ENCODE measurements at places on chromosomes 2 and 18. TPM values are rescaled to one million over a fixed set of nuclear protein-coding genes. Genes with fewer than 3 reads are reported as not detected.

Gene OTOS
- not detected for total RNA-seq

Gene MFSD2B
- total RNA-seq, result 1.2 TPM

Gene PCARE
- total RNA-seq, result not detected

Gene CNOT11
- 74.8 TPM for total RNA-seq

Gene CREG2
- total RNA-seq, result 0.65 TPM

Gene TUBA4B
- total RNA-seq, result not detected

Gene NDC80
- 15.0 TPM for total RNA-seq

Gene HEATR5B
- 22.2 TPM for total RNA-seq

Gene NOL4
- total RNA-seq, result 5.7 TPM

Gene IL36RN
- total RNA-seq, result 0.13 TPM

DNA sequence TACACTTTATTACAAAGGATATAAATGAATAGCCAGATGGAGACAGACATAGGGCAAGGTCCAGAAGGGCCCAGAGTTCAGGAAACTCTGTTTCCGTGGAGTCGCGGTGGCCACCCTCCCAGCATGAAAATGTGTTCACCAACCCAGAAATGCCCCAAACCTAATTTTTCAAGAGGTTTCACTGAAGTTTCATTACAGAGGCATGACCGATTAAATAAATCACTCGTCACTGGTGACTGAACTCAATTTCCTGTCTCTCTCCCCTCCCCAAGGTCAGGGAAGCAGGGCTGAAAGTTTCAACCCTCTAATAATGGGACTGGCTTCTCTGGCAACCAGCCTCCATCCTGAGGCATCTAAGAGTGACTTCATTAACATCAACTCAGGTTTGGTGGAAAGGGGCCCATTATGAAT, 22.4 kb downstream of the USP40 start:
- no peak overlapping the region for H3K4me3 ChIP-seq
- H3K27ac ChIP-seq, result no peak overlapping the region
- DNase-seq, result no peak
- H3K4me1 ChIP-seq, result no peaks in the 10 kb centered on the region

DNA sequence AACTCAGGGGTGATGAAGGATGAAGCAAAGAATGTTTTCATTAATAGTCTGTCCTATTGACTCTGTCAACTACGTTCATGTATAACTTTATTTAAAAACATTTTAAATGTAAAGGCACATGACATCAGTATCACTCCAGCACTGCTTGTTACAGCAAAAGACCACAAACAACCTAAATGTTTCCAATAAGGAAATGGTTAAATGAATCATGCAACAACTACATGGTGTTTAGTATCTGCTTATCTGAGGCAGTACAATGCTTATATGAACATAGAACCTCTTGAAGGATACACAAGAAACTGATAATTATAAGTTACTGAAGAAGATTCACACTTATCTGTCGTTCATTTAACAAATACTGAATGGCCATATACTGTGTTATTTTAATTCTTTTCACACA, 8.4 kb downstream of the BARD1 start:
- no peak overlapping the region for H3K4me3 ChIP-seq
- peaks cover 34% of the 10 kb centered on the region for H3K4me1 ChIP-seq
- no peak for DNase-seq
- no peak overlapping the region for H3K27ac ChIP-seq
- H3K27me3 ChIP-seq, result no peaks in the 10 kb centered on the region
- peaks cover 2% of the 10 kb centered on the region for H3K36me3 ChIP-seq

DNA sequence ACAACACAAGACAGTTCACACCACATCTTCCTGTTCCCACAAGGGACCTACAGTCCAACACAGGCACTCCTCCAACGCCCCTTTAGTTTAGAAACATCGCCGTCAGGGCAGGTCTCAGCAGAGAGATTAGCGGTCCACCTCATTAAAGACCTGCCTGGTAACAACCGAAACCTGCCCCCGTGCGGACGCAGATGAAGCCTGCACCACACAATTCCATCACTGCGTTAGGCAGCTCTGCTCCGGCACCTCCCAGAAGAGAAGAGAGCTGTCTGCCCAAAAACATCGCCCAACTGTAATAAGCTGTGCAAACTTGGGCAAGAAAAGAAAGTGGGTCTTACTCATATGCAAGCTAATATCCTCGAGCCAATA, 32.7 kb downstream of the ZNF516 start:
- H3K27me3 ChIP-seq, result no peaks in the 10 kb centered on the region
- no peak overlapping the region for H3K4me3 ChIP-seq
- peak overlapping the region; percentile 42 for H3K27ac ChIP-seq
- peaks cover 33% of the 10 kb centered on the region for H3K4me1 ChIP-seq
- DNase-seq, result no peak

DNA sequence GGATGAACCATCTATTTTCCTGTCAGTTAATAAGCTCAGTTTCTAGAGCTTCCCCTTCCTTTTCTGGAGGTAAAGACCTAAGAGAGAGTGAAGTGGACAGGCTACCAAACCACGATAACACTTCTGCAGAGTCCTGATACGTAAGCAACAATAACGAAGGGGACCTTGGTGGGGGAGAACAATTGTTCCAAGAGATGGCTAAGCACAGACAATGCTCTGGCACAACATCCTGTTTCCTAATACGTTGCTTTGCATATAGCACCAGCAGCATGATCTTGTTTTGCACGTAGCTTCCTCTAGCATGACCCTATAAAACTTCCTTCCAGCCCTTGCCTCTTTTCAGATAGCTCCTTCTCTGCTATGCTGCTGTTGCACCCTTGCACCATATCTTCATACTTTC, 247.3 kb downstream of the RAD51AP2 start:
- H3K4me3 ChIP-seq, result no peak overlapping the region
- no peaks in the 10 kb centered on the region for H3K4me1 ChIP-seq
- no peaks in the 10 kb centered on the region for H3K27me3 ChIP-seq
- H3K36me3 ChIP-seq, result no peaks in the 10 kb centered on the region
- H3K27ac ChIP-seq, result no peak overlapping the region
- DNase-seq, result no peak

- no peak for DNase-seq
- no peak overlapping the region for H3K27ac ChIP-seq
- H3K36me3 ChIP-seq, result peaks cover 22% of the 10 kb centered on the region
- H3K4me1 ChIP-seq, result peaks cover 19% of the 10 kb centered on the region
- H3K4me3 ChIP-seq, result no peak overlapping the region
Measured at GRCh38 chr2:165777522-165778186, 16.4 kb downstream of the GALNT3 start.

- no peaks in the 10 kb centered on the region for H3K4me1 ChIP-seq
- no peak overlapping the region for H3K4me3 ChIP-seq
- DNase-seq, result no peak
- H3K36me3 ChIP-seq, result peaks cover 22% of the 10 kb centered on the region
- no peak overlapping the region for H3K27ac ChIP-seq
- no peaks in the 10 kb centered on the region for H3K27me3 ChIP-seq
Measured at GRCh38 chr18:77039196-77040130, 93.1 kb downstream of the MBP start.

GRCh38 chr2:38620282-38620977, 17.7 kb upstream of the HNRNPLL start:
- H3K27ac ChIP-seq, result peak overlapping the region; percentile 93
- no peaks in the 10 kb centered on the region for H3K27me3 ChIP-seq
- peak overlapping the region; percentile 54 for H3K4me3 ChIP-seq
- H3K4me1 ChIP-seq, result peaks cover 40% of the 10 kb centered on the region
- no peak for DNase-seq

DNA sequence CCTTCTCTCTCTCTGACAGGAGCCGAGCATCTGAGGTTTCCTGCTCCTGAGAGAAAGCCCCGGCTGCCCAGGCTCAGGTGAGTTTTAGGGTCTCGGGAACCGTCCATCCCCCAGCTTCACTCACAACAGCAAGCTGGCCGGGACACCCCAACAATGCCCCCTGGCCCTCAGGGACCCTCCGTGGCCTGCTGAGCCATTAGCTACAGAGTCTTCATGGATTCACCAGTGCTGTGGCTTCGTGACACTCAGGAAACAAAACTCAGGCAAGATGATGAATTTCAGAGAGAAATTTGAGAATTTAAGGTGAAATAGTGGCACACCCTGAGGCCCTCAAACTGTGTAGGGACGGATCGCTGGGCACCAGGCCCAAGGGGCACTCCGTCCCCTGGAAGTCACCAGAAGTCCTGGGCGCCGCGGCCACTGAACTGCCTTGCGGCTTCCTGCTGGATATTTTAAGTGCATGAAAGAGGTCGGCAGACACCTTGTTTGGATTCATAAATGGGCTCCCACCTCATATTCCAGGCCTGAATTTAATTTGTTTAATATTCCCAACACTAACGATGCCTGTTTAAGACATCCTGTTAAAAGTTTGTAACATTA, 368.3 kb upstream of the SALL3 start:
- H3K27ac ChIP-seq, result no peak overlapping the region
- peaks cover 3% of the 10 kb centered on the region for H3K27me3 ChIP-seq
- H3K36me3 ChIP-seq, result no peaks in the 10 kb centered on the region
- no peaks in the 10 kb centered on the region for H3K4me1 ChIP-seq
- DNase-seq, result no peak

GRCh38 chr2:119550346-119550745, 6.1 kb downstream of the CFAP221 start:
- H3K36me3 ChIP-seq, result peaks cover 38% of the 10 kb centered on the region
- H3K4me3 ChIP-seq, result no peak overlapping the region
- no peaks in the 10 kb centered on the region for H3K27me3 ChIP-seq
- no peak for DNase-seq
- H3K4me1 ChIP-seq, result peaks cover 34% of the 10 kb centered on the region

GRCh38 chr2:1501038-1501851, 88.0 kb downstream of the TPO start:
- H3K27me3 ChIP-seq, result no peaks in the 10 kb centered on the region
- no peak for DNase-seq
- H3K27ac ChIP-seq, result no peak overlapping the region
- no peak overlapping the region for H3K4me3 ChIP-seq
- no peaks in the 10 kb centered on the region for H3K36me3 ChIP-seq

GRCh38 chr2:154603682-154604081, 94.8 kb upstream of the KCNJ3 start:
- H3K36me3 ChIP-seq, result no peaks in the 10 kb centered on the region
- H3K27me3 ChIP-seq, result no peaks in the 10 kb centered on the region
- no peak overlapping the region for H3K27ac ChIP-seq
- H3K4me1 ChIP-seq, result no peaks in the 10 kb centered on the region
- DNase-seq, result no peak

- no peak for DNase-seq
- no peaks in the 10 kb centered on the region for H3K36me3 ChIP-seq
- no peaks in the 10 kb centered on the region for H3K27me3 ChIP-seq
- H3K4me1 ChIP-seq, result no peaks in the 10 kb centered on the region
Measured at GRCh38 chr2:114128263-114128662, 238.4 kb downstream of the ACTR3 start.

DNA sequence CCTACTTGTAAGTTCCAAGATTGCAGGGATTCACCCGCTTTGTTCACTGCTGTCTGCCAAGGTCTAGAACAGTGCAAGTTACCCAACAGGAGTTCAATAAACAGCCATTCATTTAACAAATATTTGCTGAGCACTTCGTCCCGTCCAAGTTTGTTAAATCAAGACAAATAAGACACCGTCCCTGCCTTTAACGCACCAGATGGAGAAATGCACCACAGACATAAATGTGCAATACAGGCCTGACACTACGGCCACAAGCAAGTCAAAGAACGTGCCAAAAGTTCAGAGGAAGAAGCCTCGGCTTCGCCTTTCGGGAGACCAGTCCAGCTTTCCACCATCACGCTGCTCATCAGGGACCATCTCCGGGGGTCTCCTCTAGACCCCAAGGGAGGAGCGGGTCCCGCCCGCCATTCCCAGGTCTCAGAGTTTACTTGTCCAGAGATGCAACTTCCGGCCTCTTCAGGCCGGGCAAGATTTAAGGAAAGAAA, 429 bp downstream of the C2orf76 start:
- DNase-seq, result no peak
- no peaks in the 10 kb centered on the region for H3K27me3 ChIP-seq
- peaks cover 14% of the 10 kb centered on the region for H3K36me3 ChIP-seq
- peak overlapping the region; percentile 97 for H3K27ac ChIP-seq
- H3K4me3 ChIP-seq, result peak overlapping the region; percentile 91

- H3K27me3 ChIP-seq, result no peaks in the 10 kb centered on the region
- H3K36me3 ChIP-seq, result peaks cover 3% of the 10 kb centered on the region
- H3K27ac ChIP-seq, result no peak overlapping the region
- DNase-seq, result no peak
Measured at GRCh38 chr2:166764216-166764615, 124.1 kb upstream of the XIRP2 start.

DNA sequence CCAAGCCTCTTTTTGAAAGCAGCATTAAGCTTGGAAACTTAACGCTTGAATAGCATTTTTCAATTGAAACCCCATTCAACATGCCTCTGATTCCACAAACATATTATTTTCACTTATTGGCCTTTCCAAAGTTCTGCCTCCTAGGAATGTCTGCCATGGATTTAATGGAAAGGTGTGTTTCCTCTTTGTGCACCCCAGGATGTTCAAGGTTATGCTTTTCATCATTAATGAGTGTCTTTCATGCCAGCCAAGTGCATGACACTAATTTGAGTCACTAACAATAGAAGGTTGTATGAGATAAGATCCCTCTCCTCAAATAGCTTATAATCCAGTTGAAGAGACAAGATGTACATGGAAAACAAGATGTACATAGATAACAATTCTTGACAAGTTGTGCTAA, 84.7 kb downstream of the ALPK2 start:
- peaks cover 31% of the 10 kb centered on the region for H3K27me3 ChIP-seq
- H3K27ac ChIP-seq, result no peak overlapping the region
- no peak overlapping the region for H3K4me3 ChIP-seq
- H3K4me1 ChIP-seq, result peaks cover 5% of the 10 kb centered on the region
- DNase-seq, result no peak

- DNase-seq, result no peak
- no peaks in the 10 kb centered on the region for H3K36me3 ChIP-seq
- H3K4me3 ChIP-seq, result no peak overlapping the region
- peaks cover 6% of the 10 kb centered on the region for H3K4me1 ChIP-seq
- peaks cover 14% of the 10 kb centered on the region for H3K27me3 ChIP-seq
Measured at GRCh38 chr2:233761040-233761769, 1.1 kb downstream of the UGT1A1 start.

- DNase-seq, result no peak
- no peak overlapping the region for H3K4me3 ChIP-seq
- H3K27me3 ChIP-seq, result no peaks in the 10 kb centered on the region
- no peak overlapping the region for H3K27ac ChIP-seq
Measured at GRCh38 chr2:201500534-201500933, 49.0 kb downstream of the STRADB start.

DNA sequence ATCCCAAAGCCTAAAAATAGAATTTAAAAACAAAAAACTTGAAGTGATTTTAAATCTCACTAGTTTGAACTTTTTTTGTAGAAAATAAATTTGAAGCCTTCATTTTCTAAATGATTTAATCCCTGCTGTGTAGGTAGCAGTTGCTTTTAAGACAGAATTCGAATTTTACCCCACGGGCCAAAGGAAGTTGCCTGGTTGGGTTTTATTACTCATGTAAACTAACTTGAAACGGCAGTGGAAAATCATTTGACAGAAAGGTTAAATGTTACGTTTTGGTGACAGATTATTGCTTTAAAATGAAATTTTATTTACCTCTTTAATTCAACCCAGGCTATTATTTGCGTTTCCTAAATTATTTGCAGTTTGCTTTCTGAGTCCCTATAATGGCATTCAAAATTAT, 2.0 kb downstream of the MAPRE2 start:
- no peaks in the 10 kb centered on the region for H3K27me3 ChIP-seq
- no peak overlapping the region for H3K27ac ChIP-seq
- peaks cover 3% of the 10 kb centered on the region for H3K36me3 ChIP-seq
- H3K4me3 ChIP-seq, result peak overlapping the region; percentile 97
- peaks cover 38% of the 10 kb centered on the region for H3K4me1 ChIP-seq

- H3K4me3 ChIP-seq, result no peak overlapping the region
- DNase-seq, result no peak
Measured at GRCh38 chr2:89848763-89849368, 1157.4 kb downstream of the RPIA start.

Data from progenitor cell of endocrine pancreas (in vitro differentiated cells).